ENCODE measurements at places on chromosomes 7 and 10.

DNA sequence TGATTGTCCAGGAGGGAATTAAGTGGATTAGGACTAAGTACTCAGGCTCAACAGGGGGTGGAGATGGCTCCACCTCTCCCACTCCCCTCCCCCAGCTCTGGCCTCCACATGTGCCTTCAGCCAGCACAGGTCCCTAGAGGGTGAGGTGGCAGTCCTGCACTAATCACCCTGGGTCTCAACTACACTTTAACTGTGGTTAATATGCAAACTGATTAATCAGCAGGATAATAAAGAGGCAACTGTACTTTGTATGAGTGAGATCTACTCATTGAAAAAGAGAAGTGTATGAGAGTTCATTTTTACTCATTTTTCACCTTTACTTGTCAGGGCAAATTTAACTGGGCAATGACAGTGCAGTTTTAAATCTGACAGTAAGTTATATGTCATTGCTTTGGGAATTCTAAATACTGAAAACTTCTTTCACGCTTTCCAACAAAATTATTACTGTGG lies 223.8 kb upstream of the CCDC6 start:
- DNase-seq, result no peak

- DNase-seq, result no peak
These were observed 44.8 kb upstream of the ORC5 start for GRCh38 chr7:104252409-104253134.

DNA sequence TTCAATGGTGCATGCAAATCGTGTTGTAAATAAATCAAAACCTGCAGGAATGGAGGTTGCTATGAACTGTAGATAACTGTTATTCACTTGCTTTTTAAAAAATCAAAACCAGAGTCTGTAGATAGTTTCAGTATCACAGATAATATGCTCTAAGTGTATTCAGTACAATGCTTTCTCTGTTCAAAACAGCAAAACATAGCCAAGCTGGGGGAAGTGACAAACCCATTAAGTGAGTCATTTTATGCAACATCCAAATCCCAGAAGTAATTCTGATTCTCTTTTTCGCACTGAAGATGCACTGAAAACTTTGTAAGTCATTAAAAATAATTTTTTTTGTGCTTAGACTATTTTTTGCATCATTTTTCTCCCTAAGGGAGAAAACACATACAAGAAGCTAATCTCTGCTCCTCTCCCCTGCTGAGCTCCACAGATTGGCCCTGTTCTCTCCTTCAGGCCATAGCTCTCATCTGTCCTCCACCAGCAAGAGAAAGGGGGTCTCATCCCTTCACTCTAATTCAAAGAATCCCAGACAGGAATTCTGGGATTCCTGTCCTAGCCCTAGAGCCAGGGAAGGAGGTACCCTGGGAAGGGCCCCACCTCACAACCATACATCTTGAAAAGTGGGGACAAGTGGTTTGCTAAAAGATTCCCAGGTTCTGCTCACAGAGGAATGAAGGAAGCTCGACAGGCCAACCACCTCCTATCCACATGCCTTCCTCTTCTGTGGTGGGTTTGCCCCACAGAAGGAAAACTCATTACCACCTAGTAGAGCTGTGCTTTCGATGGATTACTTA lies 4.9 kb downstream of the PRTFDC1 start:
- DNase-seq, result no peak

- DNase-seq, result no peak
These were observed 55.4 kb upstream of the DNAJB6 start for GRCh38 chr7:157281221-157281998.

- DNase-seq, result no peak
These were observed 91.9 kb upstream of the NPY start for GRCh38 chr7:24192053-24192452.

GRCh38 chr7:155414547-155415492 lies 43.1 kb upstream of the EN2 start:
- no peak for DNase-seq

DNA sequence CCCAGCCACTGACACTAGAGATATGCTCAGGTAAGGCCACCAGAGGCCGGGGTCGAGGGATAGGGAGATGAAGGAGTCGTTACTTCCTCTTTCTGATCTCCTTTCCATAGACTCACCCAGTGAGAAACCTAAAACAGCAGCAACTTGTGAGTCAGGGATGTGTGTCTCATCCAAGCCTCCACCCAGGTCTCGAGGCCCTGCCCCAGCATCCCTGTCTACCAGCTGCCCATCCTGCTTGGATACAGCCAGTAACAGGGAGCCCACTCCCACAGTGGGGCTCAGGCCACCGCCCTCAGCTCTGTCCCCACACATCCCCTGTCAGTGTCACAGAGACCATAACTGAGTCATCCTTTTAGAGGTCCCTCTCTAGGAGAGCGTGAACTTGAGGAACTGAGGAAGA lies 49.6 kb upstream of the CHST15 start:
- no peak for DNase-seq

GRCh38 chr10:1571587-1572237 lies 165.6 kb downstream of the ADARB2 start:
- DNase-seq, result no peak

- no peak for DNase-seq
These were observed 149.9 kb upstream of the COL1A2 start for GRCh38 chr7:94244760-94245159.

DNA sequence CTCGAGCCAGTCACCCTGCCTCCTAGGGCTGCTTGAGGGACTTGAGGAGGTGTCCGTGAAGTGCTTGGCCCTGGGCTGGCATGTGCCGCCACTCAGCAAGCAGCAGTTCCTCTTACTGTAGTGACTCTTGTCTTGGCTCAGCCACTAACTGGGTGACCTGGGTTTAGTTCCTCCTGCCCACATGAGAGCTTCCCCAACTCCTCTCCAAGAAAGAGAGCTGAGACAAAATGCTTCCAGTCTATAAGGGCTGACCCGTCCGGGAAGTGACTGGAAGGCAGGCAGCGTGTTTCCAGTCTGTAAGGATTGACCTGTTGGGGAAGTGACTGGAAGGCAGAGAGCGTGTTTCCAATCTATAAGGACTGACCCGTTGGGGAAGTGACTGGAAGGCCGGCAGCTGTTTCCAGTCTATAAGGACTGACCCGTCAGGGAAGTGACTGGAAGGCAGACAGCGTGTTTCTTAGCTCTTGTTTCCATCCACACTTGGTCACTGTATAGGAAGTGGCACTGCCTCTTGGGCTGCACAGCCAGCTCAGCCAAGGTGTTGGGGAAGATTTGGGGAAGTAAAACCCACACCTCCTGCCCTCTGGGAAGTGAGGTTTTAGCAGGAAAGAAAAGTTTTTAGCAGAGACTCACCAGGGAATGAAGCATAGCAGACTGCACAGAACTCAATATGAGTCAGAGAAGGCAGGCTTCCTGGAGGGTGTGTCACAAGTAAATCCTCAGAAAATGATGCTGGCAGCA lies 53.3 kb upstream of the PPIF start:
- no peak for DNase-seq

- no peak for DNase-seq
These were observed 176.9 kb downstream of the RPS24 start for GRCh38 chr10:78210548-78210947.

DNA sequence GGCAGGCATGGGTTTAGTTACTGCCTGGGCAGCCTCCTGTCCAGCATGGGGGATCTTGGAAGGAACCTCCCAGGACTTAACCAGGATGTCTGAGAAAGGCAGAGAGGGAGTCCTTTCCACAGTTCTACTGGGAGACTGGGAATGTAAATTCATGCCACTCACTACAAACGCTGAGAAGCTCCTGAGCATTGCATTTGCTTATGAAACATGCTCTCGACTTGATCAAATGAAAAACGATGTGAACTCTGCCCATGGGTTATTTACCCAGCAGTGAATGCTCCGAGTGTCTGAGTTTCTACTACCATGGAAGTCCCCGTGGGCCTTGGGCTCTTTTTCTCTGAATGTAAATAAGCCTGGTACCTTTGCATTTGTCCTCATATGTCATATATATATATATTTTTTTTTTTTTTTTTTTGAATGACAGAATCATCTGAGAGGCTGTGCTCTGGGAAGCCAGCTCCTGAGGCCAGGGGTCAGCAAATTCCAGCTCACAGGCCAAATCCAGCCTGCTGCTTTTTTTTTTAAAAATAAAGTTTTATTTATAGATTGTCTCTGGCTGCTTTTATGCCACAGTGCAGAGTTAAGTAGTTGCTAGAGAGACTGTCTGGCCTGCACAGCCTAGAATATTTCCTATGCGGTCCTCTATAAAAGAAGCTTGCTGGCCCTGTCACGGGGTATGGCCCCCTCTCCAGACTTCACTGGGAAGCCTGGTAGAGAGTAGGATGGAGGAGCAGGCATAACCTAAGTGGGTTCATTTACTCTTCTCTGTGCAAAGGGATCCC lies 21.4 kb upstream of the RAPGEF5 start:
- DNase-seq, result no peak

DNA sequence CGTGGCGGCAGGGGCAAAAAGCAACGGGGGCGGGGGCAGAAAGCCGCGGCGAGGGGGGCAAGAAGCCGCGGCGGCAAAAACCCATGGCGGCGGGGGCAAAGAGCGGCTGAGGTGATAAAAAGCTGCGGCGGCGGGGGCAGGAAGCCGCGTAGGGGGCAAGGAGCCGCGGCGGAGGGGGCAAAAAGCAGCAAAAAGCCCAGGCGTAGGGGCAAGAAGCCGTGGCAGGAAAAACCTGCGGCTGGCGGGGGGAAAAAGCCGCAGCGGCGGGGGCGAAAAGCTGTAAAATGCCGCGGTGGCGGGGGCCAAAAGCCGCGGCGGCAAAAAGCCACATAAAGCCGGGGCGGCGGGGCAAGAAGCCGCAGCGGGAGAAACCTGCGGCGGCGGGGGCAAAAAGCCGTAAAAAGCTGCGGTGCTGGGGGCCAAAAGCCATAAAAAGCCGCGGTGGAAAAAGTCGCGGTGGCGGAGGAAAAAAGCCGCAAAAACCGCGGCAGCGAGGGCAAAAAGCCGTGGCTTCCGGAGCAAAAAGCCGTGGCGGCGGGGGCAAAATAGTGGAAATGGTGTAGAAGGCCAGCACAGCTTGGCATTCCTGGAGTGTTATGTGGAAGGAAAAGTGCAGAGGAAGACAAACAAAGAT lies 487.8 kb downstream of the ZNF33B start:
- no peak for DNase-seq

DNA sequence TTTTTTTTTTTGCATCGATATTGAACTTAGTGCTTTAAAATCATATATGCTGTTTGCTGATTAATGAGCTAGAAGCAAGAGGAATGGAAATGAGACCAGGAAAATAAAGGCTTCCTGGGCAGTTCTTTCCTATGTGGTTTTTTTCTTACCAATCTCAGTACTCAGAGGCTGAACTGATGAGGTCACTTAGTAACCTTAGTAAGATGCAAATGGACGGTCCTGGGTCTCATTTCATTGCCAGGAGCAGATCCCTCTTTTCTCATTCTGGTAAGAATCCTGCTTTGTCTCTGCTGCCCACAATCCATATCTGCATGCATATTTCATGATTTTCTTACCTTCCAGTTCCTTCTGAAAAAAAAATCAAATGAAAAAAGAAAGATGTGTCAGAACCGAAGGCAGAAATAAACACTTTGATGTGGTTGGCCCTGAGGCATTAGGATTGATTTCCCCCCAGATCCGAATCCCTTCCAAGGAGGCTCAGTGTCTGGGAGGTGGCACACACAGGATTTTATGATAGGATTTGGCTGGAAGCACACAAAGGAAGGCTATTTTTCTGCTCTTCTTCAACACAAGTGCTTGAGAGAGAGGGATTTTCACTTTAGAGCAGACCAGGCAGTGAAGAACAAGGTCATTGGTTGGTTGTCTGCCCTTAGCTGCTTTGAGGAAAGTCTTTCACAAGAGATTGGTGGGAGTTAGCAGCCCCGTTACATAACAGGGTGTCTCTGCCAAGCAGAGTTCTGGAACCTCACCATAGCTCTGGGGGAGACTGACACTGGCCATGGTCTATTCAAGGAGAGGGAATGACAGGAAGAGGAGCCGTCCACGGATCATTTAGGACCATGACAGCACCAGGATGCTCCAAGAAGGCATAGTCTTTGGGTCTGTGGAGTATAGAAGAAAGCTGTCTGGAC lies 150.0 kb downstream of the CAMK1D start:
- no peak for DNase-seq

DNA sequence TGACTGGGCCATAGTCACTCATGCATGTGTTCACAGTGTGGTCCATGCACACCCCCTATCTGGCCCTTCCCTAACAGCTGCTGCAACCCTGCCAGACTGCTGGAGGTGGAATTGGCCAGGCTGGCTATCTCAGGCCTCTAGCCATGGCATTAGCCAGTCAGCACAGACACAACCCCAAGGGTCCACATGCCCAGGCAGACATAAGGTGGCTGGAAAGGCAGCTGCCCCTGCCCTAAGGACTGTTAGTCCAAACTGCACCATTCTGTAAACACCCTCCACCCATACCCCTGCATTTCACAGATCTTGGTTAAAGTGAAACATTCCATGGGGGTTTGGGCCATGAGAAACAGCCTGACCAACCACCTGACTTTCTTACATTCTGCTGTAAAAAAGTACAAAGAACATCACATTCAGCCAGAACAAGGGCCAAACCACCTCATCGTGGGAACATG lies 137.4 kb upstream of the KCNMA1 start:
- no peak for DNase-seq

- DNase-seq, result no peak
These were observed 88.3 kb downstream of the NKX6-2 start for GRCh38 chr10:132697578-132698200.

DNA sequence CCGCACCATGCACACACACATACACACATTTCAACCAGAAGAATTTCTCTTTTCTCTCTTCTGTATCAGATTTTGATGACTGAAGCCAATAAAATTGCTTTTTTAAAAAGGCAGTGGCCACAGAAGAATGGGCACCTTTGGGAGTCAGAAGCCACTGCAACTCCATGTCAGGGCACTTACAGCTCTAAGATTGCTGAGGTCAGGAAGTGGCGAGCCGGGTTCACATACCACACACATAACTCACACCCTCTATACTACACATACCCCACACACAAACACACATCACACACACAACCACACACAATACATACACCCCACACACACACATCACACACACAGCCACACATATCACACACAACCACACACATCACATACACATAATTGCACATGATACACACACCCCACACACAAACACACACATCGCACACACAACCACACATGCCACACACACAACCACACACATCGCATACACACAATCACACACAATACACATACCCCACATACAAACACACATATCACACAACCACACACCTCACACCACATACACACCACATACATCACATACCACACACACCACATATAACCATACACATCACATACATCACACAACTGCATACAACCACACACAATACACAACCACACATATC lies 31.2 kb downstream of the GPRIN2 start:
- DNase-seq, result no peak

- DNase-seq, result peak; percentile 13
These were observed 881 bp downstream of the C10orf67 start for GRCh38 chr10:23343591-23344240.

DNA sequence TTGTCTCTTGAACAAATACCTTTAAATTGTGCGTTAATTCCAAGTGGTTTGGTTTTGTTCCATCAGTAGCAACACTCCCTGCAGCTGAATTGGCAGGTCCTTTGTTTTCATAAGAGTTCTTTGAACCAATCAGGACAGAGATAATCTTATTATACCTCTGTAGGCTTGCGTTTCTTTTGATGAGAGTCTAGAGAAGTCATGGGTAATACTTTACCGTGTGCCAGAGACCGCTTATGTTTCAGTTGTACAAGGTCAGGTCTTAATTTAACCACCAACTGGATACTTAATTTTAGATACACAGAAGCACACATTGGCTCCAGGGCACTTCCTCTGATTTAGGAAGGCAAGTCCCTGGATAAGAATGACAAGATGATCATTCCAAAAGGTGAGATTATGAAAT lies at the start of gene ASB15:
Gene ASB15 (plus strand): TSS at position 292 of the 400 bp plus-strand sequence. CDS start 12,682 bp downstream, outside the sequence.
- DNase-seq, result no peak

- DNase-seq, result no peak
These were observed 55.4 kb downstream of the CALD1 start for GRCh38 chr7:134834689-134835462.

Data from stimulated activated CD8-positive, alpha-beta memory T cell treated with anti-CD3 and anti-CD28 coated beads, Interleukin-2, amount 100 ng/mL, for 1 hour (primary cell).